ENCODE measurements at places on chromosomes 11 and 22.

DNA sequence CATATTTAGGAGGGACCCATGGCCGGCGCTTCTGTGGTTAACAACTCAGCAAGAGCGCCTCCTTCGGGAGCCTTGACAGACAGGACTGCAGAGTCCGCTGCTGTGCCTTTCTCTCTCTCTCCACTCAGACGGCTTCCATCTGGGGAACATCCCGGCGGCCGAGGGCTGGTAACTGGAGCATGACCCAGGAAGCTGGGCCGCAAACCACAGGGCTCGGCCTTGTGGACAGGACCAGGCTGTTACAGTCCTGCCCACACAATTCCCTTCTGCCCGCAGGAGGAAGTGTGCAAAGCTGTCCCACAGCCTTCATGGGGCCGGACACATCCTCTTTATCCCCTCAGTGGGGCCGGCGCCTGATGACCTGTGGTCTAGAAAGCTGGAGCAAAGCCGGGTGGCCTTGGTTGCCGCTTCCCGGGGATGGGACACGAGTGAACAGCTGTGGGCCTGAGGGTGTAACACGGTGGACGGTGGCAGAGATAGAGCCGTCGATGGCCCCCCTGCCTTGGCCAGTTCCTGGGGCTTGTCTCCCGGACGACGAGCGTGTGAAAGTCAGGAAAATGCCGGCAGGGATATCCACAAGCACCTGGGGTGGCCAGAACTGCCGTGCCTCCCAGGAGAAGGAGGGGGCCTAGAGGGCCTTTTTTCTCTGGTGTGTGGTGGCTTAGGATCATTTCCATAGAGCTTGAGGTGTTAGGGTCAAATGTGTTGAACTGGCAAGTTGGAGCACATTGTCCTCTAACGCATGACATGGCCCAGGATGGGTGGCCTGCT, 50.1 kb downstream of the FBLN1 start:
- H3K4me1 ChIP-seq = no peaks in the 10 kb centered on the region
- H3K36me3 ChIP-seq = no peaks in the 10 kb centered on the region
- DNase-seq = no peak
- H3K27ac ChIP-seq = no peak overlapping the region

- H3K27ac ChIP-seq = no peak overlapping the region
- no peaks in the 10 kb centered on the region for H3K36me3 ChIP-seq
- no peaks in the 10 kb centered on the region for H3K4me1 ChIP-seq
- peaks cover 28% of the 10 kb centered on the region for H3K27me3 ChIP-seq
Measured at GRCh38 chr11:113603277-113604059, 102.6 kb downstream of the TMPRSS5 start.

DNA sequence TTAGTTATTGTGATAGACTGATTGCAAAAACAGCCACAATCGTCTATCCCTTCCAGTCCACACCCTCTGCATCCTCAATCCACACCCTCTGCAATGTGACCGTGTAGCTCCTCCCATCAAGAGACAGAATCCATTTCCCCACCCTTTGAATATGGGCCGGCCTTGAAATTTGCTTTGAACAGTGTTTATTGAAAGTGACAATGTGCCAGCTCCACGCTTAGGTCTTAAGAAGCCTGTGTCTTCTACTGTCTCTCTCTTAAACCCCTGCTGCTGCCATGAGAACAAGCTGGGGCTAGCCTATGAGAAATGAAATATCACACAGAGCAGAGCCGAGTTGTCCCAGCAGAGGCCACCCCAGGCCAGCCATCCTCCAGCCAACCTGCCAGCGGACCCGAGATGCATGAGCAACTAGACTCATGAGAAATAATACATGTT, 22.3 kb upstream of the MICAL2 start:
- peaks cover 59% of the 10 kb centered on the region for H3K4me1 ChIP-seq
- H3K27me3 ChIP-seq = no peaks in the 10 kb centered on the region
- no peaks in the 10 kb centered on the region for H3K36me3 ChIP-seq
- DNase-seq = peak; percentile 46
- no peak overlapping the region for H3K4me3 ChIP-seq

- H3K36me3 ChIP-seq = no peaks in the 10 kb centered on the region
- peaks cover 24% of the 10 kb centered on the region for H3K27me3 ChIP-seq
- H3K4me1 ChIP-seq = no peaks in the 10 kb centered on the region
- peak overlapping the region; percentile 10 for H3K27ac ChIP-seq
Measured at GRCh38 chr11:72280726-72281315, 36.8 kb upstream of the PHOX2A start.

DNA sequence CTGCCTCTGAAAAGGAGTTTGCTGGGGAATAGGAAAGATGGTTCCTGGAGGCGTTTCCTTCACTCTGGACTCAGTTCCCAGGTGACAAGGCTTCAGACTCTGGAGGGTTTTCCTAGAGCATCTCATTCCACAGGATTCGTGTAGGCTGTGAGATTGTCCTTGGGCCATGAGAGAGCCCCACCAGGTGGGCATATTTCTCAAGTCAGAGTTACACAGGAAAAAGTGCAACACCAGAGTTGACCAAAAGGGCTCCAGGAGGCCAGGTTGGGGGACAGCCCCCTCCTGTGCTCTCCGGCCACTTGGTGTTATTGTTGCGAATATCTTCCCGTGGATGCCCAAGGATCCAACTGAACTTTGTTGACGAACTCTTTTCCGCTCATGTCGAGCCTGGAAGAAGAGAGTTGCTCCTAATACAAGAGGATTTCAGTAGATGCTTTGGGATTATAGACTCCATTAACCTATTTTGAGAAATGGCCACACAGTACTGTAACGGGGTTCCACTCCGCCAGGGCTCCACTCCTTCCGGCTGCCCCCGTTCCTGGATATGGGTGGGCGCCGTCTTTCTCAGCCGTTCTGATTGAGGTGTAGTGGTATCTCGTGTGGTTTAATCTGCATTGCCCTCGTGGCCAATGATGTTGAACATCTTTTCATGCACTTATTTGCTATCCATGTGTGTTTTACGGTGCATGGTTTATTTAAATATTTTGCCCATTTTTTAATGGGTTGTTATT, 580.3 kb downstream of the BRD1 start:
- H3K27ac ChIP-seq = no peak overlapping the region
- no peak for DNase-seq
- H3K36me3 ChIP-seq = no peaks in the 10 kb centered on the region
- no peak overlapping the region for H3K4me3 ChIP-seq
- peaks cover 15% of the 10 kb centered on the region for H3K27me3 ChIP-seq

- no peaks in the 10 kb centered on the region for H3K36me3 ChIP-seq
- no peak for DNase-seq
- H3K27me3 ChIP-seq = no peaks in the 10 kb centered on the region
- H3K27ac ChIP-seq = no peak overlapping the region
Measured at GRCh38 chr11:75809991-75810390, 5.0 kb upstream of the UVRAG start.

DNA sequence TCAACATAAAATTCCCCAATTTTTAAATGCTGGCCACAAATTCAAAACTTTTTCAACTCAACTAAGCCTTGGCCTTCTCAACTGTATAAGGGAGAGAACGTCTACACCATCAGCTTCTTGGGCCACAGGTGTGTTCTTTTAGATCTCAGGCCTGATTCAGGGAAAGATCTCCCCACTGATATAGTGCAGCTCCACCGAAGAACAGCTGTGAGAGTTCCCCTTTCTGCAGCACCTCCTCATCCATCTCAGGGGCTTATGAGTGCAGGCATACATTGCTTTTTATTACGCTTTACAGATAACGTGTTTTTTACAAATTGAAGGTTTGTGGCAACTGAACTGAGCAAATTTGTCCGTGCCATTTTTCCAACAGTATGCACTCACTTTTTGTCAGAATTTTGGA, 8.0 kb upstream of the CD82 start:
- no peaks in the 10 kb centered on the region for H3K27me3 ChIP-seq
- no peak overlapping the region for H3K4me3 ChIP-seq
- no peak overlapping the region for H3K27ac ChIP-seq

- H3K27me3 ChIP-seq = peaks cover 5% of the 10 kb centered on the region
- no peak overlapping the region for H3K4me3 ChIP-seq
- no peaks in the 10 kb centered on the region for H3K36me3 ChIP-seq
- no peak overlapping the region for H3K27ac ChIP-seq
- DNase-seq = no peak
Measured at GRCh38 chr11:74288911-74289310, 22.5 kb downstream of the P4HA3 start.

GRCh38 chr22:45917146-45917545, 59.8 kb downstream of the WNT7B start:
- H3K4me1 ChIP-seq = no peaks in the 10 kb centered on the region
- no peak overlapping the region for H3K4me3 ChIP-seq
- no peak overlapping the region for H3K27ac ChIP-seq
- H3K36me3 ChIP-seq = no peaks in the 10 kb centered on the region
- no peaks in the 10 kb centered on the region for H3K27me3 ChIP-seq

DNA sequence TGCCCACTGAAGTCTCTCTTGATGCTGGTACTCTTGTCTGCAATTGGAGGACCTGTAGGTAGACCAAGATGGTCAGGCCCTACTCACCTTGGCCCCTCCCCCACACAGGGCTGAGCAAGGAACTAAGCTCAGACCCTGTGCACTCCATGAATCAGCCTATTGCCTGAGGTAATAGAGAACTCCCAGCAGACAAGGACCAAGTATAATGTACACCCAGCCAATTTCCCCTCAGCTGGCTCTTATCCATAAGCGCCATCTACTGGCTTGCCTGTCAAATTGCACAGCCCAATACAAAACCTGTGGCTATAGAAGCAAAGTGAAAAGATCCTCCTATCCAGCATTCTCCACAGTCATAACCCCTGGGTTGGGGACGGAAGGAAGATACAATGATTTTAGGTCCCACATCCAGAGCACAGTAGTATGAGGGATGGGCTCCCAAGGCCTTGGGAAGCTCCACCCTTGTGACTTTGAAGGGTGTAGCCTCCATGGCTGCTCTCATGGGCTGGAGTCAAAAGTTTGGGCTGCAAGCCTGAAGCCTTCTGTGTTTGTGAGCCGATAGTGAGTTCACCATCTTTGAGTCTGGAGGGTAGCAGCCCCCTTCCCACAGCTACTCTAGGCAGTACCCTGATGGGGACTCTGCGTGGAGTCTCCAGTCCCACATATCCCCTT, 56.0 kb downstream of the GLYATL2 start:
- H3K36me3 ChIP-seq = no peaks in the 10 kb centered on the region
- DNase-seq = peak; percentile 58
- no peak overlapping the region for H3K4me3 ChIP-seq
- H3K4me1 ChIP-seq = no peaks in the 10 kb centered on the region
- H3K27ac ChIP-seq = no peak overlapping the region
- H3K27me3 ChIP-seq = peaks cover 4% of the 10 kb centered on the region

GRCh38 chr11:11510939-11511338, 110.9 kb downstream of the GALNT18 start:
- H3K4me3 ChIP-seq = no peak overlapping the region
- H3K27me3 ChIP-seq = no peaks in the 10 kb centered on the region
- H3K4me1 ChIP-seq = no peaks in the 10 kb centered on the region
- DNase-seq = no peak
- no peak overlapping the region for H3K27ac ChIP-seq
- no peaks in the 10 kb centered on the region for H3K36me3 ChIP-seq

- no peak overlapping the region for H3K4me3 ChIP-seq
- no peak overlapping the region for H3K27ac ChIP-seq
- no peak for DNase-seq
- peaks cover 5% of the 10 kb centered on the region for H3K27me3 ChIP-seq
- no peaks in the 10 kb centered on the region for H3K4me1 ChIP-seq
- H3K36me3 ChIP-seq = no peaks in the 10 kb centered on the region
Measured at GRCh38 chr11:113162592-113162962, 151.8 kb upstream of the TTC12 start.

DNA sequence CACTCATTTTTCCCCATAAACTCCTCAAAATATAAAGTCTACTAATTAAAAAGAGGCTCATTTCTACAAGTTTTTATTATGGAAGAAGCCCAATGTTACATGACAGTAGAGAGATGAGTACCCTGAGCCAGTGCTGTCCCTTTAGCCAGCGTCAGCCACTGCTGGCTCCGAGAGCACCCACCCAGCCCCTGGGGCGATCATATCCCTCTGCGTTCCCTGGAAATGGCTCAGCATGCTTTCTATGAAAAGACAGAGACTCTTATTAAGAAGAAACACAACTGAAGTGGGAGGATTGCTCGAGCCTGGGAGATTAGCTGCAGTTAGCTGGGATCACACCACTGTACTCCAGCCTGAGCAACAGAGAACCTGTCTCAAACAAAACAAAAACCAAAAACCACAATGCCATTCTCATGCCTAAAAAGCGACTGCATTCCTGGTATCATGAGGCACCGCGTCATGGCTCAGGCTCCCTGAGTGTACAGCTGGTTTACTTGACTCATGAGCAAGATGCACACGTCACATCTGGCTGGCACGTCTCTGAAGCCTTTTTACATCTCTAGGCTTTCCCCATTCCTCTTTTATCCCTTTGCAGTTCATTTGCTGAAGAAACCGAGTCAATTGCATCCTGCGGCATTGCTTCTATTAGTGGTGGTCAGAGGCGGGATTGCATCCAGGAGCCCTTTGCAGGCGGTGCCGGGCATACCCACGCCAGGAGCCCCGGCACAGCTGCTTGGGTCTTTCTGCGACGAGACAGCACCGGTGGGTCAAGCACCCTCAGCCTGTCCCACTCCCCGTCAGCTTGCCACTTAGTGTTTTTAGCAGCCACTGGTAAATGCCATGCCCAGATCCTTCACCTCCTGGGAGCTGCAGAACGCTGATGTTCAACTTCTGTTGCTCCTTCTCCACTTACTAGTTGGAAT, 119.9 kb downstream of the CTTN start:
- no peak overlapping the region for H3K4me3 ChIP-seq
- H3K4me1 ChIP-seq = no peaks in the 10 kb centered on the region
- H3K27ac ChIP-seq = no peak overlapping the region
- H3K27me3 ChIP-seq = peaks cover 25% of the 10 kb centered on the region

DNA sequence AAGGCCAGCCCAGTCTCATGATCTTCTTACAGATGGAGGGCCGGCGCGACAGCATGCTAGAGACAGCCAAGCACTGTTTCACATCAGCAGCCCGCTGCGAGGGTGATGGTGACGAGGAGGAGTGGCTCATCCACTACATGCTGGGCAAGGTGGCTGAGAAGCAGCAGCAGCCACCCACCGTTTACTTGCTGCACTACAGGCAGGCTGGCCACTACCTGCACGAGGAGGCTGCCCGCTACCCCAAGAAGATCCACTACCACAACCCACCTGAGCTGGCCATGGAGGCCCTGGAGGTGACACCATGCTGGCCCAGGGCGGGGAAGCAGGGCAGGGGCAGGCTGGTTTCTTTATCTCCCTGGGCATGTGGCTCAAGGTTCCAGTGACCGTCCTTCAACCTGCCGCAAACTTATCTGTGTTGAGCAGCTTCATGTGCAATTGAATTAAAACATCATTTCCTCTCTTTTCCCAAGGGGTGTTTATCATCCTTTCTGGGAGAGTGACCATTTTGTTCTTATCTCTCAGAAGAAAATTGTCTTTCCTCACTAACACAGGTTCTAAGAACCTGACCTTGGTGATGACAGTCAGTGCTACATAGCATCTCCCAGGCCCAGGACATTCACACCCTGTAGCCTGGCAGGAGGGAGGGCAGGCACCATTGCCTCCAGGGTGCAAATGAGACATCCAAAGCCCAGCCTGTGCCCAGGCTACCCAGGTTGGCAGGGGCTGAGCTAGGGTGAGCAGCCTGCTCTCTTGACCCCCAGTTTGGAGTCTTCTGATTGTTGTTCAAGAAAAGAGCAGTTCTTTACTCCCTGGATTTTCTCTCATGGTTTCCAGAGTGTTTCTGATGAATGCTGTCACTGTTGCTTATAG, 80.7 kb downstream of the CABIN1 start:
- no peak overlapping the region for H3K27ac ChIP-seq
- no peaks in the 10 kb centered on the region for H3K4me1 ChIP-seq
- H3K27me3 ChIP-seq = no peaks in the 10 kb centered on the region
- H3K4me3 ChIP-seq = no peak overlapping the region
- DNase-seq = no peak
- H3K36me3 ChIP-seq = peaks cover 39% of the 10 kb centered on the region

- no peaks in the 10 kb centered on the region for H3K36me3 ChIP-seq
- H3K27ac ChIP-seq = no peak overlapping the region
- DNase-seq = no peak
- no peak overlapping the region for H3K4me3 ChIP-seq
- no peaks in the 10 kb centered on the region for H3K4me1 ChIP-seq
Measured at GRCh38 chr22:38406617-38407016, 48.4 kb downstream of the KCNJ4 start.

Data from activated CD4-positive, alpha-beta T cell treated with anti-CD3 and anti-CD28 coated beads for 36 hours (primary cell).